ENCODE measurements at places on chromosomes 2 and 18.

DNA sequence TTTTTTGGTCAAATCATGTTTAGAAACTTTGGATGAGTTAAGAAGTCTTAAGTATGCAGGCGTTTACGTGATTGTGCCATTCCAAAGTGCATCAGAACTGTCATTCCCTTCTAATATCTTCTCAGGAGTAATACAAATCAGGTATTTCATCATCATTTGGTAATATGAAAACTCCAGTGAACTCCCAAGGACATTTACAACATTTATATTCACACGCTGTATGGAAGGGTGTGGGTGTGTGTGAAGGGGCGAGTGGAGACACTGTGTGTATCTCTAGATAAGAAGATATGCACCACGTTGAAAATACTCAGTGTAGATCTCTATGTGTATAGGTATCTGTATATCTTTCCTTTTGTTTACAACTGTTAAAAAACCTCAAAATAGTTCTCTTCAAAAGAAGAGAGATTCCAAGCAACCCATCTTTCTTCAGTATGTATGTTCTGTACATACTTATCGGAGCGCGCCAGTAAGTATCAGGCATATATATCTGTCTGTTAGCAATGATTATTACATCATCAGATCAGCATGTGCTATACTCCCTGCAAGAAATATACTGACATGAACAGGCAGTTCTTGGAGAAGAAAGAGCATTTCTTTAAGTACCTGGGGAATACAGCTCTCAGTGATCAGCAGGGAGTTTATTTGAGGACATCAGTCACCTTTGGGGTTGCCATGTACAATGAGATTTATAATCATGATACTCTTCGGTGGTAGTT is 29.3 kb downstream of the COX7A2L start:
- DNase-seq: no peak

DNA sequence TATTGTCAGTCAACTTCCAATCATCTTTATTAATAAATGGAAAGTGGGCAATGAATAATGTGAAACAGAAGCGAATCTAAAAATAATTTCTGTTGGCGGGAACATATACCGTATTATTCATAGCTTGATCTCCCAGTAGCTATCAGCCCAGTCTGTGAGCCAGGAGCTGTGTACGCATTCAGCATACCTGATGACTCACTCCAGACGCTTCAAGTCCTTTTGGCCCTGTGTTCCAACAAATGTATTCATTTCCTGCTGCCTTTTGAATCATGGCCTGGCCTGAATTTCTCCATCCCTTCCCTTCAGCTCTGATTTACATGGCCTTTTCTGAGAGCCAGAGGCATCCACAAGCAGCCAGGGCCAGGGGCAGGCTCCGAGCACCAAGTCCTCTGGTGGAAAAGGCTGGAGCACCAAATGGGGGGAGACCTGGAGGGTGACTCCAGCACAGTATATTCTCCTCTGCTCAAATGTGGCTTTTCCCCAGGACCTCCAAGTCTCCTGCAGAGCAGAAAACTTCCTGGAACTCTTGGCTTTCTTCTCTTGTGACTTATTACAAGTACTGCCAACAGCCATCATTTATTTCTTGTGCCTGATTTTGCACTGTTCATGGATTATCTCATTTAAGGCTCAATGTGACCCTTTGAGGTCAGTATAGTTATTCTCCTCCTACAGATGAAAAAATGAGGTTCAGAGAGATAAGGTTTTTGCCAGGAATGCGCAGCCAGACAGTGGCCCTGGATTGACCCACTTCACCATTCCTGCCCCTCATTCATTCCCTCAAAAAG is 108.7 kb downstream of the EN1 start:
- no peak for DNase-seq

- no peak for DNase-seq
Measured at GRCh38 chr18:79883461-79884293, 67.8 kb downstream of the SLC66A2 start.

- no peak for DNase-seq
Measured at GRCh38 chr2:239889641-239890121, 135.5 kb downstream of the NDUFA10 start.

DNA sequence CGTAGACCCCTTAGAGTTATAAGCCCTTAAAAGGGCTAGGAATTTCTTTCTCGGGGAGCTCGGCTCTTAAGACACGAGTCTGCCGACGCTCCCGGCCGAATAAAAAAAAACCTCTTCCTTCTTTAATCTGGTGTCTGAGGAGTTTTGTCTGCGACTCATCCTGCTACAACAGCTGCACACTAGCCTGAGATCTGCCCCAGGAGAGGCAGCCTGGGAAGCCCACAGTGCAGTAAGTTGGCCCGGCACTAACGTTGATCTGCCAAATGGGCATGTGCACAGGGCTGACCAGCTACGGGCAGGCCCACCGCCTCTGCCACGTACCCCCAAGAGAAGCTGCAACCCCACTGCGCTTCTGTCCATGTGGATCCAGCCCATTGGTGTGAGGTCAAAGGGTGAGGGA is 8.4 kb upstream of the LIMS2 start:
- no peak for DNase-seq

DNA sequence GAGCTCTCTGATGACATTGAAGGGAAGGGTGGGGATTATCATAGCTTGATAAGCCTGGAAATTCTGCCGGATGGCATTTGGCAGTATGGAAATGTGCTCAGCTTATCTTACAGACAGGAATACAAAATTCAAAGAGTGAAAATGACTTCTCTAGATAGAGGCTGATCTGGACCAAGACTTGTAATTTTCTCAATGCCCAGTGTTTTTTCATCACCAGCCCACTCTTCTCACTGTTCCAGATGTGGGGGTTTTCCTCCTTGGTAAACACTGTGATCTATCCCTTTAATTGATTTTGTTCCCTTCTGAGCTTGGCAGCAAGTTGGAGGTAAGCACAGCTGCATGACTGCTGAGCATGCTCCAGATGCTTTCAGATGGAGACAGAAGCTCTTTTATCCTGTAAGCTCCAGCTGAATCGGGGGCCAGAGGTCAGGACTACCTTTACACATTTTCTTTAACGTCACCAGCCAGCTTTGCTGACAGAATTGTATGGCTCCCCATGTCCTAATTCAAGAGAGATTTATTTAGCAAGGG is 287.4 kb upstream of the TCF4 start:
- no peak for DNase-seq

DNA sequence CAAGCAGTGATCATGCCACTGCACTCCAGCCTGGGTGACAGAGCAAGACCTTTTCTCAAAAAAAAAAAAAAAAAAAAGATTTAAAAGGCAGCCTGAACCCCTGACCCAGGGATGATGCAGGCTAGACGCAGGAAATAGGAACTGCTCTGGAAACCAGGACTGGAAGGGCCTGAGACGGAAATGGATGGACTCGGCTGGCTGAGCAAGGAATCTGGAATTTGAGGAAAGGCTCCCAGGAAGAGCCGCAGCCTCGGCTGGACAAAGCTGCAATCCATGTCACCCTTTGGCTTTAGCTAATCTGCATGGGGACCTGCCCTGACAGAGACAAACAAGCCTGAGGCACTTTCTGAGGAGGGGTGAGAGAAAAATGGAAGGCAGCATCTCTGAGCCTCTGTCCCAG is 55.0 kb upstream of the DAPL1 start:
- no peak for DNase-seq

- DNase-seq: no peak
Measured at GRCh38 chr2:106577255-106577651, 90.1 kb downstream of the CD8B2 start.

DNA sequence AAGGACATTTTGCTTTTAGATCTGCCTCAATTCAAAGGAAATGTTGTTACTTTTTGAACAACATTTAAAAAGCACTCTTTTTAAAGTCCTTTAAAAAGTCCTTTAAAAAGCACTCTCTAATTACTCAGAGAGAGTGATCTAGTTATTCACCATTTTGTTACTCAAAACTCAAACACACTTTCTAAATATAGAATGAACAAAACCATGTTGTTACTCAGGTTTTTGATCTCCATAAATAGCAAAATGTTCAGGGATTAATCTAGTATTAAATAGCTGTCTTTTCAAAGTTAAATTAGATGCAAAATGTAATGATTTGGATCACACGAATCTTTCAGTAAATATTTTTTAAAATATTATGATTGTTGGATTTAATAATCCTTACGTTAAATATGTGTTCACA is 143.5 kb upstream of the BOD1L2 start:
- DNase-seq: no peak

DNA sequence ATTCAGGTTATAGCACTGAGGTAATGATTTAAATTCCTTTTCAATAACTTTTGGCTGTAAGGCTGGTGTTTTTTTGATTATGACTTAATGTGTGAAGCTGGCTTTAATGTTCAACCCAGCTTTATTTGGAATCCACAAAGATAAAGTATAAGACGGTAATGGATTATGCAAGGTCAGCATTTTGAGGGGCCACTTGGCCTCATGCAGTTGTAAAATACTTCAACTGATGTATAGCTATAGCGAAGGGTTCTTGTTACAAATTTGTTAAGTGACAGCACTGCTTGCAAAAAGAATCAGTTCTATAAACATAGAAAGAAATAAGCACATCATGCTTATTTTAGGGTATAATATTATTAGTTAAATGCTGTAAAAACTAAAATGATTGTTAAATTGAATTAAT is 36.6 kb downstream of the LRP1B start:
- no peak for DNase-seq

GRCh38 chr2:238521870-238522269 is 95.1 kb downstream of the ASB1 start:
- no peak for DNase-seq

DNA sequence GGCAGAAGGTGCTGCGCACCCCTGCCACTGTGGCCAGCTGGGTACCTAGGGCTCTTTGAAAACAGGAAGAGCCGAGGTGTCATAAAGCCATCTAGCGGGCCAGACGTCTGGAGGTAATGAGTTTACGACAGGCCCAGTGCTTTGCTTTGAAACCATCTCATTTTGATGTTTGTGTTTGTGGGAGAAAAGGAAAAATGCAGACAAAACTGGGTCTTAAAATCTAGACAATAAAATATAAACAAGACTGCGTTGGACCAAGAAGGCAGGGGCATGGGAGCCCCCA is 3.2 kb downstream of the HOXD9 start:
- no peak for DNase-seq

DNA sequence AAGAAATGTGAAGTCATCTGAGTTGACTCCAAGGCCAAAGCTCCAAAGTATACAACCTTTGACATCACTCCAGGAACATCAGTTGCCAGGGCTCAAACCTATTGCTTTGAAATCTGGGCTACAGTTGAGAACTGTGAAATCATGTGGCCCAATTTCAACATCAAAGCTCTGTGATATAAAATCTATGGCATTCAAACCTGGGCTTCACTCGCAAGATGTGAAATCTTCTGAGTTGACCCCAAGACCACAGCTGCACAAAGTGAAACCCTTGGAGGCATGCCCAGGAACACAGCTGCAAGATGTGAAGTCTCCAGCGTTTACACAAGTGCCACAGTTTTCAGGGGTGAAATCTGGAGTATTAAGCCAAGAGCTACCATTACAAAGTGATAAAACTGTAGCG is 9.4 kb upstream of the ZNF512 start:
- DNase-seq: no peak

DNA sequence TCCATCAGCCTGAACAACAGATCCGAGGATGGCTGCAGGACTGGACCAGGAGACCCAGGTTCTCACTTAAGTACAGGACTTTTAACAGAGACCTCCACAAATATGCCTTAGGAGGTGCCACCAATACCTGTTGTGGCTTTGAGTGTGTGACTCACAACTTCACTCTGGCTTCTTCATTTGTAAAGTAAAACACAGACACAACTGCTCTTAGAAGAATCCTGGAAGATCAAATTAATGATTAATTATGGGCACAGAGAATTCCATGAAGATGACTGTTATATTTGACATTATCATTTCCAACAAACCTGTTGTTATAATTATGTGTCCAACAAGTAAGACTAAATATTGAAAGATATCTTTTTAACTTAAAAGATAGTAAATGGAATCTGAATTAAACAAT is 481.4 kb upstream of the KLHL29 start:
- no peak for DNase-seq

DNA sequence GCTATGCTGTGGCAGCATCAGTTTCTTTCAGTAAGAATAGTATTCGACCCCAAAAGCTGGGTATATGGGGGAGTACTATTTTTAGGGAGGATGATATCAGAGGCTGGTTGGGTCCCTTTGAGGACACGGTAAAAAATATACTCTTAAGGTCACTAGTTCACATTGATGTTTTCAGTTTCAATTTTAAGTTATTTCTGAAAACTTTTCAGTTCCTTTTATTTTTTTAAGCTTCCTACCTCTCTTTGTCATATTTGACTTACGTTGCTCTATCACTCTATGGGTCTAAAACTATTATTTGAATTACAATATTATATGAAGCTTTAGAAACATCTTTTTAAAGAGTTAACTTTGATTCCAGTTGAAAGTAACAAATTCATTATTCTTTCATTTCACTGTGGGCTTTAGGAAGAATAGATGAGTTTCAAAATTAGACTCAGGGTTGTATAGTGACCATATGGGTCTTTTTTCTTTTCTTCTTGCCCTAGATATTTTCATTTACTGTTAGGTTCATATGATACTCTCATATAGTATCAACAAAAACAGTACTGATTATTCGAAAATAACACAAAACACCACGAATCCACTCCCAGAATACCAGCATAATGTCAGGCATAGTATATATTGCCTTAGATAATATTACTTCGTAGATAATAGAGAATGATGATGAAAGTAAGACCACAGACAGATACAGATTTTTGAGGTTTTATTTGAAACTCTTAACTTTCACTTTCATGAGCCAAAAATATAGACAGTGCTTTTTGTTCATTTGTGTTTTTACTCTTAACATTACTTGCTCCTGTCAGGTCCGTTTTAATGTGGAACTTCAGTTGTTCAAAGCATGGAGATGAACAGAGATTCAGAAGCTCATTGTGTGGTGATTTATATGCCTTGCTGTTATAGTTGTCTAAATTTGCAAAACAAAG is 9.8 kb downstream of the RMDN2 start:
- peak; percentile 70 for DNase-seq

GRCh38 chr2:234502919-234503285 is 6.0 kb upstream of the ARL4C start:
- DNase-seq: no peak

DNA sequence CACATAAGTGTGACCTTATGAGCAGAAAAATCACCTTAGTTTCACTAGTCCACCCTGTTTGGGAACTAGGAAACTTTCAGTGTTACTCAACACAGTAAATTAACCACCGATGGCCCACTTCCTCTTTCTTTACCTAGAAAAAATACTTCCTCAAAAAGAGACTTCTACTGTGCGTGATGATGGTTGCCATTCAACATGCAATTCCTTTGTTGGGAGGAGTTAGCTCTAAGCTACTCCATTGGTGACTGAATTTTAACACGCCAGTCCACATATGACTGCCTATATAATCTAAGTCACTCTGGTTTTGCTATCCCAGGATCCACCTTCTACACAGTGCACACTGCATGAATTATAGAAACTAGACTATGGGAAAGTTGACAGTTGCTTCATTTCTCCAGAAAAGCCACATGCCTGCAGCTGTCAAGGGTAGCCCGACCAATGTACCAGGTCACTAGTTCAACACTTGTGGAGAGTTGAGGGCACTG is 47.8 kb upstream of the REG3G start:
- peak; percentile 54 for DNase-seq

Measured in GM10248 (cell line).